T-cell (primary cell): ENCODE measurements at places on chromosomes 5 and 9.

- DNase-seq = no peak
These were observed 125.4 kb upstream of the SLC30A5 start for GRCh38 chr5:68968429-68968828.

DNA sequence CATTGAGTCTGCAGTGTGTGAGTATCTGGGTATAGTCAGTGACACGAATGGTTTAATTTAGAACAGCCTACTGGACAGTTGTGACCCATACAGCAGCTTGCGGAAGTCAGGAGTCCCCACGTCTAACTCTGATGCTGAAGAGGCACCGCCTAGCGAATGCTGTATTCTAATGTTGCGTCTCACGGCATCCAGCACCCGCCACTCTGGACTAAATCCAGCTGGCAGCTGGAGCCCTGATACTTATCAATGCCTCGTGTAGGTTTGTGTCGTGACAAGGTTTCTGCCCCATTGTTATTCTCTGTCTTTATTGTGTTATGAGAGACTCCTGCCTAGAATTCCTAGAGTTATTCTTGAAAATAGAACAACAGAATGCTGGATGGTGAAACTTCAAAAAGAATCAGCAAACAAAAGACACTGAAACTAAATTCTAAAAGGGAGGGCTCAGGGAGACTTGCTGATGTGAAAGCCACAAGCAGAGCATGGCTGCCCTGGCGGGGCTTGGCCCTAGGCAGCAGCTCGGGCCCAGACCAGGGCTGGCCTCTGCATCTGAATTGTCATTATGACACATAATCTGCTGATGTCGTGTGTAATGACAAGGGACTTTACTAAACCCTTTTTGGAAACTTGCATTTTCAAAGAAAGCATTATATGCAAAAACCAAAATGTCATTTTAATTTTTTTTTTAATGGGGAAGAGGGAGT is 123.5 kb upstream of the ICE1 start:
- no peak for DNase-seq

DNA sequence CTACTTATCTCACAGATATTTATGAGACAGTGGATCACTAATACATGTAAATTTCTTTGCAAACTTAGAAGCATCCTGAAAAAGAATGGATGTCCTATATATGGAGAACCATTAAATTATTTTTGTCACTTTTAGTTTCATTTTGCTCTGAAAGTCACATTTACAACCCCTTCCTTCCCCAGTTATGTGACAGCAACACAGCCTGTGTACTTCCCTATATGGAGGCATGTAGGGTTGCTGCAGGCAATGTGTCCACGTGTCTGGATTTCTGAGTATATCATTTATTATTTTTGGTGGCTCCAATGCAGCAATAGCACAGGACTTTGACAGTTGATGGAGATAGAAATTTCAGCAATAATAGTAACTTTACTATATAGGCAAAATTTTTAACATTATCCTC is 156.4 kb downstream of the ST8SIA4 start:
- DNase-seq = no peak

DNA sequence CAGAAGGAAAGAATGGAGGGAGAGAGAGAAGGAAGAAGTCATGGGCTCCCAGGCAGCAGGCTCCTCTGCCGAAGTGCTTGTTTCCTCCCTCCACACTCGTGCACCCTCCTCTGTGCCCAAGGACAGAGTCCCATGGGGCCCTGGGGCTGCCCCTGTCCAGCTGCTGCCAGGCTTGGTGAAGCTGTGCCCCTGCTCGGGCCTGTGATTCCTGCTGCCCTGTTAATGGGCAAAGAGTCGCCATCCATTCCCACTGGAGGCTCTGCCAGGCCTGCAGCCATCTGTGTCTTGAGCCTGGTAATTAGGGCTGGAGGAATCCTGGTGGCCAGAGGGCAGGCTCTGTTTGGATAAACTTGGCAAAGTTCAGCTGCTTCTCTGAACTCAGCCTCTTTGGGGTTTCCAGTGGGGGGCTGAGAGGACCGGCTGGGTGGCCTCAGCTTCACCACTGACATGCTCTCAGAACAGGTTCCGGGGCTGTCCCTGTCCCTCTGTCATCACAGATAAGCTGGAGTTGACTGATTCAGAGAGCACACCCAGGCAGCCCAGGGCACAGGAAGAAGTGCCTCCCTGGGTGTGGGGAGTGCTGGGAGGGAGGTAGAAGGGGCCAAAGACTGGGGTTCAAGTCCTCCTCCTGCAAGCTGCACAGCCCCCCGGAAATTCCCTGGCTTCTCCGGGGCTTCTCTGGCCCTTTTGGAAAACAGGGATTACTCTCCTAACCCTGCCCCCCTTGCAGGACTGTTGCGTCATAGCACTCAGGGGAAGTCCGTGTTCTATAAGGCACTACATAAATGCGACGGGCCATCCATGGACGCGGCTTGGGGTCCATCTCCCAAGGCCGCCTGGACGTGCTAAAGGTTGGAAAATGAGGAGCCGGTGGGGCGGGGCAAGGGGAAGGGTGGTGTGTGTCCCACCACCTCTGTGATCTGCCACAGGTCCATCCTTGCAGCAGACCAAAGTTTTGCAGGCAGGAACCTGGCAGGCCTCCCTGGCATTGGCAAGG is 154.8 kb downstream of the PAX5 start:
- DNase-seq = no peak

GRCh38 chr9:6788162-6789016 is 30.6 kb downstream of the KDM4C start:
- no peak for DNase-seq

DNA sequence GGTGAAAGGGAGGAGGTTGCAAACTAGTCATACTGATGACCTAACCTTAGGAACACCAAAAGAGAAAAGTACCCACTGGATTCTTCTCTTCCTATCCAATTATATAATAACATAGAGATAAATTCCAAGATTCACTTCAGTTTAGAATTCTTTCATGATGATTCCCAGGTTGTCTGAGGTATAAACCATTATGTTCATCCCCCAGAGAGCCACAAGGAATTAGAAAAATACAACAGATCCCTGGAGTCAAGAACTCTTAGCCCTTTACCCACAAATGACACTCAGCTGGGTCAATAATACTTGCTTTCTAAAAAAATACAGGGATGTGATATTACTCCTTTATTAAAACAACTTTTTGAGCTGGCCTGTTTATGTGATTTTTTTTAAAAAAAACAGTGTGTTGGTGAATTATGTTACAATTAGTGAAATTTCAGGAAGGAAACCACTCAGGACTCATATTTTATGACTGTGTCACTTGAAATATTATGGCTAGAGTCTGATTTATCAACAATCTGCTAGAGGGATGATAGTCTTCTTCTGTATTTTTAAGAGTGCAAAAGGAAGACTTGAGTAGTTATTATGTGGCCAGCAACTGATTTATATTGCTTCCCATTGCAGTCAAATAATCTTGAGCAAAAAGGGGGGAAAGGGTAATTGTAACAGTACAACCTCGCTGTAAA is 338.2 kb downstream of the NFIB start:
- no peak for DNase-seq

GRCh38 chr9:105338308-105338707 is 93.9 kb downstream of the SLC44A1 start:
- DNase-seq = no peak

- no peak for DNase-seq
These were observed 116.5 kb downstream of the MVB12B start for GRCh38 chr9:126443144-126443543.

- DNase-seq = no peak
These were observed 53.0 kb downstream of the ENTREP1 start for GRCh38 chr9:69377981-69378380.

GRCh38 chr9:124272118-124272517 is 14.4 kb downstream of the NEK6 start:
- no peak for DNase-seq

GRCh38 chr5:103561685-103562452 is 720 bp downstream of the NUDT12 start:
- DNase-seq = no peak

- DNase-seq = no peak
These were observed 33.4 kb upstream of the NR3C1 start for GRCh38 chr5:143436871-143437270.

GRCh38 chr5:137071526-137071925 is 427.6 kb downstream of the SPOCK1 start:
- DNase-seq = no peak

- no peak for DNase-seq
These were observed 86.0 kb downstream of the DRD1 start for GRCh38 chr5:175357995-175358394.

DNA sequence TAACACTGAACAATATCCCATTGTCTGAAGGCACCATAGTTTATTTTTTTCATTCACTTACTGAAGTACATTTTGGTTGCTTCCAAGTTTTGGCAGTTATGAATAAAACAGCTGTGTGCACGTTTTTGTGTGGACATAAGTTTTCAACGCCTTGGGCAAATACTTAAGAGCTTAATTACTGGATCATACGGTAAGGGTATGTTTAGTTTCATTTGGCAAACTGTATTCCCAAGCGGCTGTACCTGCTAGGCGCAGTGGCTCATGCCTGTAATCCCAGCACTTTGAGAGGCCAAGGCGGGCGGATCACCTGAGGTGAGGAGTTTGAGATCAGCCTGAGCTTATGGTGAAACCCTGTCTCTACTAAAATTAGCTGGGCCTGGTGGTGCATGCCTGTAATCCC is 63.7 kb upstream of the FAM120A start:
- DNase-seq = no peak

DNA sequence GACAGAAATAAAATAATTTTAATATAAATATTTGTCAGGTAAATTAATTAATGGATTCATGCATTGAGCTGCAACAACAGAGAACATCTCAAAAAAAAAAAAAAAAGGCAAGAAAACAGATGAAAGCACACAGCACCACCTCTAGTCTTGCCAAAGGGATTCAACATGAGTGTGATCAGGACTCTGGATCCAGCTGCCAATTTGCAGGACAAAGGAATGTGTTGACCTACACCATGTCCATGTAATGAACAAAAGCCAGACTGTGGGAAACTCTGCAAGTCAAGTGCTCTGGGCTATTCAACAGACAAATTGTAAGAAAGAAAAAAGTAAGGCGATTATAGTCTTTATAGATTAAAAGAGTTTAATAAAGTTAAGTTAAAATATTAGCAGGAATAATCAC is 769.3 kb downstream of the TLR4 start:
- DNase-seq = no peak

DNA sequence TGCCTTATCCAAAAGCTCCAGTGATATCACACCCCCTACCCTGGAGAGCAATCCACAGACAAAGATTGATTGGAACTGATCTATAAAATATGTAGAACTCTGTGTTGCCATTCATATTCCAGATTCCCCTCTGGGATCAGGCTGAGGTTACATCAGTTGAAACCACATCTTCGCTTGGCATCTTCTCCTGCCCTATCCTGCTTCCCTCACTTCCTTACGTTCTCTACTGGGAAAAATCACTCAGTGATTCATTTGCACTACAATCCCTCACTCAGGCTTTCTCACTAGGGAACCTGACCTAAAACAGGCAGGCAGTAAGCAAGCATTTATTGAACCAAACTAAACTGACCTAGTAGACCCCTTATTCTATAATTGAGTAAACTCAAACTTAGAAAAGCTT is 111.7 kb downstream of the ESM1 start:
- DNase-seq = no peak

GRCh38 chr5:77991084-77991483 is 214.9 kb upstream of the TBCA start:
- DNase-seq = no peak

GRCh38 chr9:124346347-124347163 is 68.7 kb downstream of the PSMB7 start:
- DNase-seq = no peak

DNA sequence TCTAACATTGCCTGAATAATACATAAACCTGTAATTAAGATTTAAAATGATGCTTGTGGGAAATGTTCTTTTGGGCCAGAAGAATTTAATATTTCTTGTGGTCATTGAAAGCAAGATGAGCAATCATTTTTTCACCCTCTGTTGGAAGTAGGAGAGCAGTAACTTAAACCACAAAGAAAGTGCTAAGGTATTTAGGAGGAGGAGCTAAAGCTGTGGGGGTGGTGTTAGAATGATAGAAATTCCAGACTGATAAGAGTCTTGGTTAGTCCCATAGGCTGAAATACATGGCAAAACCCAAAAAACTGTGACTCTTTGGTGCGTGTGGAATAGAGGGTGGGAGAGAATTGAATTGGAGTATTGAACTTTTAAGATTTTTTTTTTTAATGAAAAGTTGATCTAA is 247.0 kb downstream of the YTHDC2 start:
- no peak for DNase-seq

DNA sequence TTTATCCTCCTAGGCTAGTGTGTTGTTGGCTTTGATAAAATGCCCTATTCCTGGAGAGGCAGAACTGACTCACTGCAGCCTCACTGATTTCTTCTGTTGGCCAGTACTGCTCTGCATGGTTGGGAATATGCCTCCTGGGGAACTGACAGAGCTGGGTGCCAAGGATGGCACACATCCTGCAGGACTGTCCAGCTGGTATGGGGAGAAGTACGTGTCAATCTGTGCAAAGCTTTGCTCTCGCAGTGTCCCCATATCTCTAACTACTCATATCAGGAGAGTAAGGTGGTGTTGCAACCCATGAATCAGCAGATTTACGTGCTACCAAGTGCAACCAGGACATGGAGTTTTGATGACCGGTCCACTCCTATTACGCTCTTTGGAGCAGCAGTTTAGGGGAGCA is 74.7 kb downstream of the TEK start:
- DNase-seq = no peak

DNA sequence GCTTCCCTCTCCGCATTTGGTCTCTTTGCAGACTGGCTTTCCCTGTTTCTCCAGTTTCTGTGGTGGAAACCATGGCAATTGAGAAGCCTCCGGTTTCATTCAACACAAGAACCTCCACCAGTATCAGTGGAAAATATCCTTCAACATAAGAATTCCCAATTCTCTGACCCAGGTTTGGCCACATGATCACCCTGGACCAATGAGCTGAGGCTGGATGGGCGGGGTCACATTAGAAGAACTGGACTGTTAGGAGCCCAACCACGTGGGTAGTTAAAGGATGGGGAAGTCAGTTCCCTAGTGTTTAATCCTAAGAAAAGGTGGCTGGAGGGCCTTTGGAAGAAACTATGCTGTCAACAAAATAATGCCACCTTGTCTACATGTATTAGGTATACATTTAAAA is 336.3 kb downstream of the DMRT2 start:
- DNase-seq = no peak

DNA sequence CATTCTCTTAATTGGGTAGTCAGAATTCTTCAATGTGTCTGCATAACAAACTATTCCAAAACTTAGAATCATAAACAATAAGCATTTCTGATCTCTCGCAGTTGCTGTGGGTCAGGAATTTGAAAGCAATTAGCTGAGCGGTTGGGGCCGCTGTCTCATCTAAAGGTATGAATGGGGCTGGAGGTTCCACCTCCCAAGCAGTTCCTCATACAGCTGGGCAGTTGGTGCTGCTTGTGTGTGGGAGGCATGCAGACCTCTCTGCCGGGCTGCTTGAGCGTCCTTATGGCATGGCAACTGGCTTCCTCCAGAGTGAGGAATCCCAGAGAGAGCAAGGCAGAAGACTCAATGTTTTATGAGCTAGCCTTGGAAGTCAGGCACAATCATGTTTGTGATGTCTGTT is 30.2 kb upstream of the SEMA4D start:
- no peak for DNase-seq
